ENCODE measurements at places on chromosomes 16 and 17.

DNA sequence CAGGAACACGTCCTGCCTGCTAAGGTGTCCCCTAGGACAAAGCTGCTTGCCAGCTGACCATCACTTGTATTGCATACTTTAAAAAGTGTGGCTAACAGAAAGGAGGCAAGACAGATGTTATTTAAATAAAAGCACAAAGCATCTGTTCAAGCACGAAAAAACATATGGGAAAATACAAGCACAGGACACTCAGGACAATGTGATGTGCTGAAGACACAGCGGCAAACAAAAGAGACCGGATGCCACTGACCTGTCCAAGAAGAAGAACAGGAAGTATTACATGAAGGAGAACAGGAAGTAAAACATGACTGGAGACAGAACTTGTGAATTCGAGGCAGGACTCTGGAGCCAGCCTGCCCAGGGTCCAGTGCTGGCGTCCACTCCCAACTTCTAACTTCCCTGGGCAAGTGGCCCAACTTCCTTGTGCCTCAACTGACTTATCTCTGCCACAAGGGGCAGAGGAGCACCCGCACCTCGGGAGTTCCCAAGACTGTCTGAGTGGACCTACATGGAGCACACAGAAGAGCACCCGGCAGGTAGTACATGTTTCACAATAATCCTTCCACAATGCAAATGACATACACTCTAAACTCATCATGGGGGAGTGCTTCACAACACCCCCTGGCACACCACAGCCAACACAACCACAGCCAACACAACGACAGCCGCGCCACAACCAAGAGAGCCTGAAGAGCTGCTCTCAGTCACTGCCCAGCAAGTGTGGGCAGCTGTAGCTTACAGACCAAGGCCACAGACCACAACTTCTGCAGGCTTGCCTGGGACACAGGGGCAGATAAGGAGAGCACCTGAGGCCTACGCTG lies 36.6 kb downstream of the ANKRD11 start:
- DNase-seq, result no peak

- no peak for DNase-seq
These were observed 4.4 kb downstream of the GABARAPL2 start for GRCh38 chr16:75570396-75571065.

DNA sequence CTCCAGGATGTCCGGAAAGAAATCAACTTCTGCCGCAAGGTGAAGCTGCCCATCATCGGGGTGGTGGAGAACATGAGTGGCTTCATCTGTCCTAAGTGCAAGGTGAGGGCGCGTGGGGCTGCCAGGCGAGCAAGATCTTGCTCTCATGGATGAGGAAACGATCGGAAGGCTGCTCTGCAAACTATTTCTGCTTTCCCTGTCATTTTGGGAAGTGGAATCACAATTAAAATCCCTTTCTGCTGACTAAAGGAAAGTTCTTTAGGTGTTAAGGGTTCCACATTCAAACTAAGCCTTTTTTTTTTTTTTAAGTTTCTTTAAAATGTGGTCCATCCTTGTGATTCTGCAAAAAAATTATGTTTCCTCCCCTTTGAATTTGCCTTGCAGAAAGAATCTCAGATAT lies 17.7 kb downstream of the NUBP1 start:
- DNase-seq, result no peak

DNA sequence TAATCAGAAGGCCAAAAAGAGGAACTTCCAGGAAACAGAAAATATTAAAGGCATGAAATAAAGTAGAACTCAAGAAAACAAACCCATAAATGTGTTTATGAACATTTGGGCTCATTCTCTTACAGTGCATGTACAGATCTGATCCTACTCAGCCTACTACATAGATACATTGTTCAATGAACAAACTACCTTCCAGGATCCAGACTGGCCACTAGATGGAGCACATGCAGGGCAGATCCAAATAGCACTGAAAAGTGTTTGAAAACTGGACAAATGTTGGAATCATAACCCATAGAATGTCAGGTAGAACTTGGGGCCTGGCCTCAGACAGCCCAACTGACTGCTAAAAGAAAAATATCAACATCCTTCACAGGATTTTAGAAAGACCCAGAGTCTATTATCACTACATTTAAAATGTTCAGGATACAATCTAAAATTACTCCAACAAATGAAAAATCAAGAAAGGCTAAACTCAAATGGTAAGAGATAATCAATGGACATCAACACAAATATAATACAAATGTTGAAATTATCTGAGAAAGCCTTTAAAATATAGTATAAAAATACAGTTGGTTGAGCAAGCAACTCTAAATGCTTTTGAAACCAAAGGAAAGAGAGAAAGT lies 122.4 kb upstream of the NUDT7 start:
- DNase-seq, result peak; percentile 36

DNA sequence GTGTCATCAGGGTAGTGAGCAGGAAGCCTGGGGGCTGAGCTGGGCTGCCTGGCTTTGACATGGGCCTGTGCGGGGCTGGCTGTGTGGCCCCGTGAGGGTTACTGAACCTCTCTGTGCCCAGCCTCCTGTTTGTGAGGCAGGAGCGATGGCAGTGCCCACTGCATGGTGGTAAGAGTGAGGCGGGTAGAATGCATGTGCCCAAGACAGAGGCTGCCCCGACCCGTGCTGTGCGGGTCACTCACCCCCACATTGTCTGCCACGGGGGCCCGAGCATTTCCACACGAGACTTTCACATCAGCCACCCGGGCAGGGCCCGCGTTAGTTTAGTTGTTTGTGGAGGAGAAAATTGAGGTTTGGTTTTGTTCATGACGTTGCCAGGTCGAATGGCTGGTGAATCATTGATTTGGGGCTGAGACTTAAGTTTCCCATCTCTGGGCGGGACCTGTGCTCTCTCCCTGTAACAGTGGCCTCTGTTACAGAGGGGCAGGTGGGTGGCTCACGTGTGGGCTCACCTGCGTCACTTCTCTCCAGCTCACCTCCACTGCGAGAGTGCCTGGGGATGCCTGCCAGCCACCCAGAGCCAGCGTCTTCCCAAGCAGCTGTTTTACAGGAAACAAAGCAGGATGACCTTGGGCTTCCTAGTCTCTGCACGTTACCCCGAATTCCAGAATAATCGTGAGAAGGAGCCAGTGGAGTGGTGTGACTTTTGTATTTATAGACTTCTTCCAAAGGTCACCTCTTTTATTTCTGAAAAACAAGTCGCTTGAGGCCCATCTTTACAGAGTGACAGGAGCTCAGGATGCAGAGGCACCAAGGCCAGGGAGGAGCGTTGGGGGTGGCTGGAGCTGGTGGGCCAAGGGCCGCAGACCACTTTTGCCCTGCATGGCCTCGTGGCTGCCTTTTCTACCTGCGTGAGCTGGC lies 150.6 kb downstream of the RPTOR start:
- DNase-seq, result no peak

- no peak for DNase-seq
These were observed at the start of gene GPR142 for GRCh38 chr17:74367206-74367605. TSS of gene GPR142 (plus strand) at chr17:74367506. CDS start at chr17:74369541, 2,035 bp downstream.
